ENCODE measurements at places on chromosomes 3 and 15.
A peak's percentile ranks its signal among the peaks of the same experiment; 100 is the strongest.

GRCh38 chr3:132555306-132556035 is 41.6 kb upstream of the ACKR4 start:
- DNase-seq, result no peak

GRCh38 chr3:119831941-119832371 is 50.1 kb downstream of the NR1I2 start:
- DNase-seq, result no peak

GRCh38 chr3:62103531-62103930 is 269.8 kb downstream of the FEZF2 start:
- DNase-seq, result no peak

DNA sequence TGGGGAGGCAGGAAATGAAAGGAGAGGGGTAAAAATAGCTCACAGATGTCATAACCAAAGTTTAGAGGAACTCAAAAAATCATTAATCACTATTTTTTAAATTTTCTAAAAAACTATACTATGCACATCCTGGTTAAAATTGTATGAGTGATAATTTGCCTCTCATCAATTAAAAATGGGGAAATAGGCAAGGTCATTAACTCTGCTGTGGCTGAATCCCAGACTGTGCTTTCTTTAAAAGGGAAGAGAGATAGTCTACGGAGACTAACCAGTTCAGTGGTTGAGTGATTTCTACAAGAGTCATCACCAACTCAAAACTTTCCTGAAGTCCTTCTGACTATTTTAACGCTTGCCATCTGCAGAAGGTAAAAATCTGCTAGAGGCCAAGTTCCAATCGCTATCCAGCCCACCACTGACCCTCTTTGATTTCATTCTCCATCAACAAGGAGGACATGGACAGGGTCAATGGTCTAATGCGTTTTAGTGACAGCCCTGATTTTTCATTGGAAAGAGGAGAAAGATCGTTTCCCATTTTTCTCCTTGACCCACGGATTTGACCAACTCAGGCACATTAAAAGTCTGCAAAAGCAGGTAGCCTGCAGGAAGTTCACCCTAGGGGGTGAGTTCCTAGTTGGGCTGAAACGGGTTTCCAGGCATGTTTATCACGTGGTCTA is 850 bp downstream of the SUCLG2 start:
- DNase-seq, result no peak

DNA sequence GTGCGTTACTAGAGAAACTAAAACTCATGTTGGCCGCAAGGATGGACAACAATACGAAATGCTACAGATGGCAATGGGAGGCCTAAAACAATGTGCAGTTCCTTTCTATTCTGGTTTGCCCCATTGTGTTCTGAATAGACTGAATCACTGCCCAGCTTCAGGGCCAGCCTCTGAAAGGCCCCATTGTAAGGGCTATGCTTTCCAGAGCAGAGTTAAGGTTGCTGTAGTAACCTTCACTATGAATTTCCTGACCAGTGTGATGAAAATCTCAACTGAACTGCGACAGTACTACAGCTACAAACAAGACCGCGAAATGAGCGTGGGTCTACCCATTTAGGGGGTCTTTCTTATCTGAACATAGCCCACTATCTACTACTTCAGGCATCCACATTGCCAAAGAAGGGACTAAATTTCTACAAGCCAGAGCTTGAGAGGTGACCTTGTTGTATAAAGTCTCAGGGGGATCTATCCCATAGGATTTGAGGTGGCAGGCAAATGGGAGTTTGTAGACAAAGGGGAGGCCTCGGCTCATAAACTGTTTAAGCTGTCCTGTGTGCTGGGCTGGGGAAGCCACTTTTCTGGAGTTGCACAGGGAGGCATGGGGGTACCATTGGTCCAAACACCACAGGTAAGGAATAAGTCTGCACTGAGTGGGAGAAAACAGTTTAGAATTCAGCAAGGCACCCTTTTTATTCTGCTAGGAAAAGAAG is 80.1 kb downstream of the MYO1E start:
- no peak for DNase-seq

- peak; percentile 5 for DNase-seq
Observed at GRCh38 chr3:70120357-70120966, 120.9 kb downstream of the SAMMSON start.

GRCh38 chr15:70158309-70159000 is 60.7 kb upstream of the TLE3 start:
- no peak for DNase-seq

- no peak for DNase-seq
Observed at GRCh38 chr3:17307482-17307881, 422.7 kb downstream of the PLCL2 start.

DNA sequence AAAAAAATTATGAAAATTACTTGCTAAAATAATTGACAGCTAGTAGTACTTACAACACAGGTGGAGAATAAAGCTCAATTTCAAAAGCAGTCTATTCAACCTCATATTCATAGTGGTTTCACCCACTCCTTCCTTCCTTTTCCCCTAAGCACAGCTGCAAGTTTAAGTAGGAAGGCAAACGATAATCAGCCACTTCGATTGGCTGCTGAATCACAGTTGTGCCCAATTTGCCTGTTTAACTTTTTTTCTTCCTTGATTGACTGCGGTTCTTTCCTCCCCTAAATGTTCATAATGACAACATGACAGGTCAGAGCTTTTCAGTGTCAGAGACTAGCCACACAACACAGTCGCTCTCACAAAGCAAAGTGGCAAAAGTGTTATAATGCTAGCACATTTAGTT is 468.0 kb upstream of the GBE1 start:
- DNase-seq, result no peak

- no peak for DNase-seq
Observed at GRCh38 chr15:77138167-77138522, 67.2 kb upstream of the TSPAN3 start.

DNA sequence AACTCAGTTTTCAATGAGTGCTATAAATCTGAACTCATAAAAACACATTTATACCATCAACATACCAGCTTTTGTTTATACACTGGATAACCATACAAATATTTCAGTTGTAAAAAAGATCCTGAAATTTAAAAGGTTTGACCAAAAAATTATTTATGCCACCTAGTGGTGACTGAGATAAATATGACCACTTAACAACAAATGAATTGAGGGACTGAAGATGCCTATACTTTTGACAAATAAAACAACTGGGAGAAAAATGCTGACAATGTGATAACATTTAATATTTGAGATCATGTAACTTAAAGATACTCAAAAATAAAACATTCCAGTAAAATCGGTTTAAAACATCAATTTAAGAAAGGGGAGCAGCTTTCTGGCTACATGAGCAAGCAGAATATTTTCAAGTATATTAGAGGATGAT is 30.4 kb downstream of the ATG3 start:
- peak; percentile 49 for DNase-seq

GRCh38 chr3:114873591-114873990 is 273.5 kb downstream of the ZBTB20 start:
- no peak for DNase-seq

DNA sequence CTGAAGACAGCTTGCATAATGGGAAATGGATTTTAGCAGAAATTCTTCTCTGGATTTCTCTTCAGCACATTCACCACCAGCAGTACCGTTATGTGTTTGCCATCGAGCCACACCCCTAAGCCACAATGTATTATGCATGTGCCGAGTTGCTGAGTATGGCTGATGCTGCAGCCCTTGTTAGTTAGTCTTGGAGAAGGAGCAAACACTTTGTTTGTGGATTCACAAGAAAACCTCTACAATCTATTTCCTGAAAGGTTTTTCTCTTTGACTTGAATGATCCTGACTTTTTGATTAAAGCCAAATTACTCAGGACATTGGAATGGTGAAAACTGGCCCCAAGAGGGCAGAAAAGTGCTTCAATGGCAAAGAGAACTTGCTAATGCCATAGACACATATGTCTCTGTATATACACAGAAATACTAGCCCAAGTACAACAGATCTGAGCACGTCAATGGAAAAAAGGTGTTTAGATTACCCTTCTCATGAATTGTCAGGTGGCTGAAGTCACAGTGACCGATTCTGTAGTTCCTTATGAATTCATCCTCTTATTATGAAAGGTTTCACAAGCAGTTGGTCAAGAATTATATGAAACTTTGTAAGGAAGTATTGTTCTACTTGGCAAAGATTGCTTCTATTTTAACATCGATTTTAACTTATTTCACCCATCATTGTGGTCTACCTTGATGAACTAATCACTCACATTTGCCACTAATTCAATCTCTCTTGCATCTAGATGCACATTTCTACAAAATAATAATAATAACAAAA is 103.0 kb downstream of the P3H2 start:
- no peak for DNase-seq

- DNase-seq, result no peak
Observed at GRCh38 chr3:157089455-157090221, 70.3 kb downstream of the CCNL1 start.

- DNase-seq, result no peak
Observed at GRCh38 chr15:95644100-95644875, 686.2 kb upstream of the NR2F2 start.

DNA sequence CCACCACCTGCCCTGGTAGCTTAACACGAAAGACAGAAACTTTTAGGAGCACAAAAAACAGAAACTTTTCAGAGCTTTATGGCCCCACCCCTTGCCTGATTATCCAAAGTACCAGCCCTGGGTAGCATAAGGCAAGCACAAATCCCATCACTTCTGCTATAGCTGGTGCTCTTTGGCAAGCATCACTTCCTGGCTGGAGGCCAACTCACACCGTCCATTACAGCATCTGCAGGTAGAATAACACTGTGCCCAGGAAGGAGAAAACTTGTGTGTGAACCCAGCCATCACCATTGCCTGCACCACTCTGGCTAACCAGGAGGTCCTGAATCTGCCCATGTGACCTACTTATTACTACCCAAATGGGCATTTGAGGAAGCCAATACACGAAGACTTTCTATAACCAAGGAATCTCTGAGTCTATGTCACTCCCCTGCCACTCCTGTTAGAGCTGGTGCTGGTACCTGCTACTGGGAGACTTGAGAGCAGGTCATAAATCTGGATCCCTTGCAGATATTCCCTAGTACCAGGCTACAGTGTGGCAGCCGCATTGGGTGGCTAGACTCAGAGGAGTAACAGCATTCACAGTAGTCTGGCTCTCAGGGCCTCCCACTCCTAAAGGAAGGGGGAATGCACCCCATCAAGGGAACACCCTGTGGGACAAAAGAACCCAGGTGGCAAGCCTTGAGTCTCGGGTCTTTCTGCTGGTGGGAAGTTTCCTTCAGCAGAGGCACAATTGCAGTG is 73.3 kb upstream of the AKAP13 start:
- DNase-seq, result no peak

DNA sequence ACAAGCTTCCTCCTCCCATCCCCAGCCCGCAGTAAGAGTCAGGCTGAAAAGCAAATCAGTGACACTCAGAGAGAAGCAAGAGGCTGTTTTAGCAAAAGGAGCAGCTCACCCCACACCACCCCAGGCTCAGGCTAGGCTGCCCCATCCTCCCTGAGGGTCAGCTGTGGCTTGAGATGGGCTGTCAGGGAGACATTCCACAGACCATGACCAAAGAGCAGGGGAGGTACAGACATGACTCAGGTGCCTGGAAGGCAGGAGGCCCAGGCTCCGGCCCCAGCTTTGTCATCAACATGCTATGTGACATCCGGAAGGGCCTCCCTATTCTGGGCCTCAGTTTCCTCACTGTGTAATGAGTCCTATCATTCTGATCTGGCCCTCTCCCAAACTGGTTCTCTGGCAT is 24.7 kb downstream of the HCN4 start:
- DNase-seq, result no peak

GRCh38 chr3:67416703-67417102 is 237.7 kb downstream of the SUCLG2 start:
- DNase-seq, result no peak

DNA sequence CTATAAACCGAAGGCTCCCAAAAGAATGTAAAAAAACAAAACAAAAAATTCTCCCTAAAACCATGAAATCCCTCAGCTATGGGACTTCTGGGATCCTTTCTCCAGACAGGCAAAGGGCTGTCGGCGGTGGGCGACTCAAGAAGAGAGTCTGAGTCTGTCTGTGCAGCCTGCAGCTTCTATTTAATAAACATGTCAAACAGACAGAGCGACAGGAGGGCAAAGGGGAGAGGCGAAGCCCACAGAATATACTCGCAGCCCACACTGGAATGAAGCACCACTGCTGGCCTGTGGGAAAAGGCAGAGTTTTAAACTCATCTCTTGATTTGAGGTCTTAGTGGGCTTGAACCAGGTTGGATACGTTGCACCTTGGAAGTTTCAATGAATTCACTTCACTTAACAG is 40.2 kb downstream of the ISL2 start:
- DNase-seq, result no peak

DNA sequence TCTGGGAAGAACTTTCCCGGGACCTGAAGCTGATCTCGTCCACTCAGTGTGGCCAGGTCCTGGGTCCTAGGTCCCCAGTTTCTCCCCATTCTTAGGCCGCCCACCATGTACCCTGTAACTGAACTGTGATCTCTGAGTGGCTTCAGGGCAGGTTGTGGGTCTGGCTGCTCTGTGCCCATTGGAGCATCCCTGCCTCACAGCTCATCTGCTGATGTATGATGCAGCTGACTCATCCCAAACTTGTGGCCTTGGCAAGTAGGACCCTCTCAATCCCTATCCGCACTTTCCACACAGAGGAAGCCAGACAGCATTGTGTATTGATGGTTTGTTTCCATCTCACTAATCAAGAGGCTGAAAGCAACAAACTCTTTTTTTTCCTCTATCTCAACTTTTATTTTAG is 69.1 kb upstream of the XCR1 start:
- no peak for DNase-seq

- DNase-seq, result peak; percentile 86
Observed at GRCh38 chr15:91022075-91022831, at the start of gene VPS33B. Gene VPS33B, minus strand, starts transcription at chr15:91022594. Its CDS starts 345 bp downstream, at chr15:91022249.

- no peak for DNase-seq
Observed at GRCh38 chr3:38648659-38649499, 608 bp downstream of the SCN5A start.

Data from CD4-positive, alpha-beta T cell treated with Interleukin-15 for 4 hours (primary cell).